Left ventricle myocardium inferior (tissue), 1 donor: ENCODE measurements at places on chromosomes 5 and 9. TPM values are rescaled to one million over a fixed set of nuclear protein-coding genes. Genes with fewer than 3 reads are reported as not detected.

DNA sequence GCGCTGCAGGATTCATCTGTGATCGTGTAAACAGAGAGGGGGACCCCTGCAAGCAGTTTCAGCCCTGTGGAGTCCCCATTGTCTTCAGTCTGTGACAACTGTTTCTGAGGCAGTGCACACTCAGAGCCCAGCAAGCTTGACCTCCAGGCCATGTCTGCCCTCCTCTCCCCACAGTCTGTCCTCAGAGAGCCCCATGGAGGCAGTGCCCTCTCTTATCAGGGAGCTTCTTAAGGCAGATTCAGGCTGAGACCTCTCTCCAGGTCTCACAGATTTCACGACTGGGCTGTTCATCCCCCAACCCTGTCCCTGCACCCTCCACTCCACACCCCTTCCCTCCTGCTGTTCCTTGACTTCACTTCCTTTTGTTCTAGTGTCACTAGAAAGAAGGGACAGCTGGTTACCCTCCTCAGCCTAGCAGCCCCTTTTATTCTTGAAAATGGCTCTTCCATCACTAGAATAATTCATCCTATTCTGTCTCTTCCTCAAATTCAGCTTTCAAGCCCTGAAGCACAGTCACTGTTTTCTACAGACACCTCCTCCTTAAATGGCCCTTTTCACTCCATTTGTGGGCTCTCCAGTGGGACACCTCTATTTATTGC, 218.4 kb downstream of the MED10 start:
- H3K4me1 ChIP-seq, result no peaks in the 10 kb centered on the region
- no peak for DNase-seq
- H3K27me3 ChIP-seq, result peaks cover 32% of the 10 kb centered on the region
- no peaks in the 10 kb centered on the region for H3K36me3 ChIP-seq

DNA sequence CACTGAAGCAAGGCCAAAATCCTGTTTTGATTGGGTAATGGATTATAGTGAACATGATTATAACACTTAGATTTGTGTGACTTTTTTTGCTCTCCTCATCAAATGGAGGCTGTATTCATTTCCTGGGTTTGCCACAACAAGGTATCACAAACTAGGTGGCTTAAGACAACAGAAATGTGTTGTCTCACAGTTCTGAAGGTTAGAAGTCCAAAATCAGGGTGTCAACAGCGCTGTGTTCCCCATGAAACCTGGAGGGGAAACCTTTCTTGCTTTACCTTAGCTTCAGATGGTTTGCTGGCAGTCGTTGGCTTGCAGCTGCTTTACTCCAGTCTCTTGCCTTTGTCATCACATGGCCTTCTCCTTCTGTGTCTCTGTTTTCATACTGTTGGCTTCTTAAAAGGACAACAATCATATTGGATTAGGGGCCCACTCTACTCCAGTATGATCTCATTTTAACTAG, 32.4 kb downstream of the CDC42SE2 start:
- H3K4me1 ChIP-seq, result no peaks in the 10 kb centered on the region
- no peaks in the 10 kb centered on the region for H3K36me3 ChIP-seq
- DNase-seq, result no peak
- no peak overlapping the region for H3K27ac ChIP-seq

ORM2 gene
- not detected for total RNA-seq

CCNJL gene
- total RNA-seq, result 6.5 TPM

DNA sequence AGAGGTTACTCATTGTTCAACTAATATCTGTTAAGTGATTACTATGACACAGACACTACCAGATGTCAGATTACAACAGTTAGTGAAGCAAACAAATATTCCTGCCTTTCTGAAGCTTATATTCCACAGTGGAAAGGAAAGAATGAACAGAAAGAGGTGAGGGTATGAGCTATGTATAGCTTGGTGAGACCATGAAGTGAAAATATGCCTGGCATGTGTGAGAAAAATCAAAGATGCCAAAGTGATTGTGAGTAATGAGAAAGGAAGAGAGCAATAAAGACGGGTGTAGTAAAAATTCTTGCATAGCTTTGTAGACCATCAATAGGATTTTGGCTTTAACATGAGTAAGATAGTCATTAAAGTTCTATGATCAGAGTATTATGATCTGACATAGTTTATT, 734.5 kb upstream of the NUDT12 start:
- no peaks in the 10 kb centered on the region for H3K4me1 ChIP-seq
- no peaks in the 10 kb centered on the region for H3K36me3 ChIP-seq
- H3K4me3 ChIP-seq, result no peak overlapping the region
- no peaks in the 10 kb centered on the region for H3K27me3 ChIP-seq
